Activated CD4-positive, alpha-beta T cell treated with anti-CD3 and anti-CD28 coated beads for 48 hours (primary cell): ENCODE measurements at places on chromosomes 1 and 21.

DNA sequence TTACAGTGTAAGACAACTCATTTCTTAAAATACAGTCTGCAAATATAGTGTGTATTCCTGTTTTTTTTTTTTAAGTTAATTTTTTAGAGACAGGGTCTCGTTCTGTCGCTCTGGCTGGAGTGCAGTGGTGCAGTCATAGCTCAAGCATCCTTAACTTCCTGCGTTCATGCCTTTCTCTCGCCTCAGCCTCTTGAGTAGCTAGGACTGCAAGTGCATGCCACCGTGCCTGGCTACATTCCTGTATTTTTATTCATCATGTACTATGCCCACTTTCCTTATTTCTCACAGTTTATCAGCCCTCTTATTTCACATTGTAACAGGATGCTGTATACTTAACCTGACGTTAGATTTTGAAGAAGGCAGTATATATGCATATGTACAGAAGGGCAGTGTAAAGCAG is 26.7 kb downstream of the MIER1 start:
- no peak for DNase-seq

DNA sequence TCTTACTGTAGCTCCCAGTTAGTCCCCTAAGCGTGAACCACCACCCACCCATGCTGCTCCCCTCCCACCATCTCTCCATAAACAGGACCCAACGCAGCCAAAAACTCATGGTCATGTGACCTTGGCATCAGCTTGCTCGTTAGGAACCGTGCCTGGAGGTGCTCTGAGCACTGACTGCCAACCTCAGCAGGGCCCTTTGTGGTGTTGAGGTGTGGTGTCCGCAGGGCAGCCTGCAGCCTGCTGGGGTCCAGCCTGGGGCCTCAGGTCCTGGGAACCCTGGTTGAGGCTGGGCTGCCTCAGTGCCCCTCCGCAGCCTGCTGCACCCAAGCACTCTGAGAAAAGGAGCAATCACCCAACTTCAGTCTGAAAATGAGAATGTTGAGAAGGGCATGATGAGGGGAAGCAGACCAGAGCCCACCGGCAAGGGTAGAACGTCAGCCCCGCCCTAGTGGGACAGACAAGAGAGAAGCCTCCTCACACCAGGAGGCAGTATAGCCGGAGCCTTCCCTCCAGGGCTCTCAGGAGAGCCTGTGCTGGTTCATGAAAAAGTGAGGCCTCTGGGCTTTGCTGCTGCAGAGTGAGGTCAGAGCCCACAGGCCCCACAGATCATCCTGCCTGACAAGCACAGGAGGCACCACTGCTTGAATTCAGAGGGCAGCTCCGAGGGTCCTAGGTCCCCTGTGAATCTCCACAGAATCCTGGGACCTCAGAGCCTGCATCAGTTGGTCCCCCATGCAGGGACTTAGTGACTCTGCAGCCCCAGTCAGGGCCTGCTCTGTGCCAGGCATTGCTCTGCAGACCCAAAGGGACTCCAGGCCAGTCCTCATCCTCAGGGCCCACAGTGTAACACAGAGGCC is 4.9 kb upstream of the COL6A2 start:
- no peak for DNase-seq

- DNase-seq = no peak
These were observed 62.5 kb downstream of the COQ8A start for GRCh38 chr1:227002531-227003049.

DNA sequence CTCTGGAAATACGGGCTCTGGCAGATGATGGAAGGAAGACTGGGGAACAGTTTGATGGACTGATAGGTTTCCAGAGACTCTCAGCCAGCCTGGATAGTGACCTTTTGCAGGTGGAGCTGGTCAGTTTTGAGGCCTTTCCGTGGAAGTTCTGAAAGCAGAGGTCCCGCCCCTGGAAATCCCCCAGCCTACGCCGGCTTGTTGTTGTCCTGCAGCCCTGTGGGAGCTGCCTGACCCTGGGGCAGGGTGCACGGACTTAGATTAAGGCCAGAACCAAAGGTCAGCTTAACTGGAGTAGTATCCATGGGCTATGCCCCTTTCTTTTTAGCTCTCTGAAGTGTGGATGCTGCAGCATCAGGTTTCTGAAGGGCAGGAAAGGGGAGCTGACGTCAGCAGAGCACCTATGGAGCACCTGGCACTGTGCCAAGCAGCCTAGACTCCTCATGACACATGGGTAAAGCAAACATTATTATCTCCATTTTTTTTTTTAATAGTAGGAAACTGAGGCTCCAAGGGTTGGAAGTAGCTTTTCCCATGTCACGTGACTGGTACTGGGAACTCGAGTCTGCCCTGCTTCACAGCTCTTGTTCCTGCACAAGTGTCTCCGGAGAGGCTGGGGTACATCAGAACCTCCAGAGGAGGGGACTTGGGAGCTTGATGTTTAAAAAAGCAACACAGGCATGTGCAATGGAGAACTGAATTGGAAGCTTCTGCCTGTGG is 38.5 kb downstream of the IER5 start:
- DNase-seq = no peak
